ENCODE measurements at places on chromosomes 1 and 21.

GRCh38 chr1:90067194-90067931 is 72.5 kb downstream of the ZNF326 start:
- no peak for DNase-seq

DNA sequence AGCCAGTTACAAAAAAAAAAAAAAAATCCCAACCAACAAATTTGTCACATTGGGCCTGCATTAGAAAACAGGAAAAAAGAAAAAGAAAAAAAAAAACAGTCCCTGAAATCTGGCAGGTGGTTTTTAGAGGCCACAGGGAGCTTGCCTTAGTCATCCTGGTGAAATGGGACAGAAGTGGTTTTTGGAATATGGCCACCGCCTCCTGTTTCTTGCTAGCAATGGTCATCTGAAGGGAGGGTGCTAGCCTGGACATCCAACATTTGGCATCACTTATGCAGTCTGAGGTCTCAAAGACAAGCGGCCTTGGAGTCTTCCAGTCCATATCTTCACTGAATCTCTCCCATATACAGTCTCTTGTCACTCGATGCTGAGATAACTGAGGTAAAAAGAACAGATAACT is 20.1 kb upstream of the NKAIN1 start:
- no peak for DNase-seq

- DNase-seq = no peak
Observed at GRCh38 chr21:29613021-29613420, 314.3 kb downstream of the BACH1 start.

- DNase-seq = no peak
Observed at GRCh38 chr1:116759636-116760035, 5.4 kb downstream of the CD2 start.

DNA sequence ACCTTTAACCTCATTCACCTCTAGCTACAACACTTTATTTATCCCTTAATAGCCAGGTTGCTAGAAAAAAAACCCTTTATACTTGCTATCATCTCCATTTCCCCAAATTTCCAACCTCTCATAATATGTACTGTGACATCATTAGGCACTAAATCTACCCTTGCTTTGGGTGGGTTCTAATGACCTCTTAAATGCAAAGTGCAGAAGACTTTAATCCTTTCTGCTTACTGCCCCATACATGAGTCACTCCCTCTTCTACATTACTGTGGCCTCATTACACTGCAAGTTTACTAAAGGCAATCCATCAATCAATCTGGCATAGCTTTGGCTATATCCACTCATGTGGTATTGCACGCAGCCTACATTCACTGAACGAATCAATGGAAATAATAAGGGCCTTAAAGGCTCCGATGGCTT is 353.3 kb downstream of the SMYD3 start:
- no peak for DNase-seq

DNA sequence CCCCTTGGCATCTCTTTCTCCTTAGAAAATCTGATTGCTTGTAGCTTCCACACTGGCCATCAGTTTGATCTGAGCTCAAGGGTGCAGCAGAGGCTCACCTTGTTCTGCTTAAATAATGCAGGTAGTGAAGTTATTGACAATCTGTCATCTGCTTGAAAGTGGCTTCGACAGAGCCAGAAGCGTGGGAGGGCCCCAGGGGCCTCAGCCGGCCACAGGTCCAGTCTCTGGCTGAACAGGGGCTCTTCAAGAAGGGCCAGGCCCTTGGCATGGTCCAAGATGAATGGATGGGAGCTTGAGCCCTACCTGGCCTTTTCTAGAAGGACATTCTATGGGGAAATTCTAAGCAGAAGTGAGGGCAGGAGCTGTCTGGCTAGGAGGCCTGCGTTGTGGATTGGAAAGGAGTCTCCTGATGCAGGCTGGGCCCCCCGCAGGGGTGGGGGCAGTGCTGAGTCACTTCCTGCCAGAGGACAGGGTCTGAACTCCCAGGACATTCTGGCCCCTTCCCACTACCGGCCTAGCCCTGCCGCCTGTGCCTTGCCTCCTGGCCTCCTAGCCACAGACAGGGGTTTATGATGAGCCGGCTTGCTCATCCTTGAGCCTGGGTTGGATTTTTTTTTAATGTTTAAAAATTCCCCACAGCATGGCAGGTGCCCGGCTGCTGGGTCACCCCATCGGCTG is 162.3 kb upstream of the VAMP3 start:
- no peak for DNase-seq

GRCh38 chr1:29838738-29839320 is 602.5 kb downstream of the PTPRU start:
- DNase-seq = no peak

DNA sequence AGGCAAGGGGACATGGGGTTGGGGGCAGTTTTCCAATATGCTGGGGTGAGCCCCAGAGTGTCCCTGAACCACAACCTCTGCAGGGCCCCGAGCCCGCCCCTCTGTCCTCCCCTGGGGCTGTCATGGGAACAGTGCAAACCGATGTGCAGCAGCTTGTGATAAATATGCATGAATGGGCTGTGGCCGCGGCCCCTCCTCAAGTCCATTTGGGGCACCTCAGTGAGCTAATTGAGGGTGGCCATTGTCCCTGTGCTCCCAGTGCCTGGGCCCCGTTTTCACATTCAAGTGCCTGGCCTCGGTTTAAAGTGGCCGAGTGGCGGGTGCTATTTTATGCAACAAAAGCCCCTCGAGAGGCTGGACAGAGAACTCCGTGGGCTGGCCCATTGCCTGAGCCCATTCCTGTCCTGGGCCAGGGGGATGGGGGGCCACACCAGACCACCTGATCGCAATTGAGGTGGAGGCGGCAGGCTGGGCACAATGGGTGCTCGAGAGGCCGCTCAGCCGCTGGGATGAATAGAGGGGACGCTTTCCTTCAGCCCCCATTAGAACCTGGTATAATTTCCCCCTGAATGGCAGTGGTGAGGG is 193.7 kb downstream of the FOXD2 start:
- DNase-seq = no peak

- no peak for DNase-seq
Observed at GRCh38 chr1:180974236-180974635, 48.4 kb downstream of the STX6 start.

DNA sequence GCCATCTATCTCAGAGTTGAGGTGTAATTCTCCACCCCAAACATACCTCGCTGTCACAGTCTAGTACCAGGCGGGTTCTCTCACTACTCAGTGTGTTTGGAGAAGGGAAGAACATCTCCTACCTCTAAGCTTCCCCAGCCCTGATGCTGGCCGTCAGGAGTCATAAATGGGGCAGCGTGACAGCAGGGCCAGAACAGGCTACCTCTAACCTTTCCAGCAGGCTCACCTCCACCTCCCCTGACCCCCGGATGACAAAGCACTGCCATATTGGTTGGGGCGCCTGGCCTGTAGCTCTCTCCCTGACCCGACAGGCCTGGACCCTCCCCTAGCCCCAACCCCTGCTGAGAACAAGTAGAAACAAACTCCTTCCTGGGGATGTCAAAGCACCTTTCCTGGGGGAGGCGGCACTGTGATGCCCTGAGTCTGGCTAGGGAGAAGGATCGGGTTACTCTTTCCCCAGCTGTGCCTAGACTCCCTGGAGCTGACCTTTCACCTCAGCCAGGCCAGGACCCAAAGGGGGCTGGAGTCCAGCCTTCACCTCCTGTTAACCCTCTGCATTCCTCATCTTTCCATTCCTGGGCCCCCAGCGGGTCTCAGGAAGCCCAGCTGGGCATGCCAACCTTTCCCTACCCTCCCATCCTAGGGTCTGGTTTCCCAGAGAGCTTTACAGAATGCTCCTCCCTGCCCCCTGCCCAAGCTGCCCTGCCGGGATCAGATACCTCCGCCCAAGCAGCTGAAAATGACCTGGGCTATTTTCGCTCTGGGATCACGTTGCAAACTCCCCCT is 34.2 kb downstream of the AHDC1 start:
- DNase-seq = no peak

GRCh38 chr1:41342774-41343355 is 18.4 kb upstream of the FOXO6 start:
- no peak for DNase-seq

DNA sequence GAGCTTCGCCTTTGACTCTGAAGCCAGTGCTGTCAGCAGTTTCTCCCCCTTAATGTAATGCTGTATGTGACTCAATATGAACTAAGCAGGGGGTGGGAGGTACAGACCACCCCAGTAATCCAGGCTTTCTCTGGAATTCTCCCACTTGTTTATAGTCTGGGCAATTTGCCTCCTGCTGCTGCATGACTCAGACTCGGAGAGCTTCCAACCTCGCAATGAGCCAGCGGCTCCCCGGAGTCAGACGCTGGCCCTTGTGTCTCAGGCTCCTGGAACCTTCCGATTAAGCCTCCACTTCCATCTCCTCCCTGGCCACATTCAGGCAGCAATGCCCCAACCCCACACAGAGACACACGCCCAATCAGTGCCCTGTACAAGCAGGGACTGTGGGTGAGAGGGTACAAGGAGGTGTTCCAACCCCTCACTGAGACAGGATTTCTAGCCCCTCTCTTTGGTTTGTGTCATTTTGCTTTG is 471.7 kb upstream of the VAMP3 start:
- no peak for DNase-seq

GRCh38 chr21:46475296-46475695 is 16.6 kb downstream of the DIP2A start:
- DNase-seq = no peak

DNA sequence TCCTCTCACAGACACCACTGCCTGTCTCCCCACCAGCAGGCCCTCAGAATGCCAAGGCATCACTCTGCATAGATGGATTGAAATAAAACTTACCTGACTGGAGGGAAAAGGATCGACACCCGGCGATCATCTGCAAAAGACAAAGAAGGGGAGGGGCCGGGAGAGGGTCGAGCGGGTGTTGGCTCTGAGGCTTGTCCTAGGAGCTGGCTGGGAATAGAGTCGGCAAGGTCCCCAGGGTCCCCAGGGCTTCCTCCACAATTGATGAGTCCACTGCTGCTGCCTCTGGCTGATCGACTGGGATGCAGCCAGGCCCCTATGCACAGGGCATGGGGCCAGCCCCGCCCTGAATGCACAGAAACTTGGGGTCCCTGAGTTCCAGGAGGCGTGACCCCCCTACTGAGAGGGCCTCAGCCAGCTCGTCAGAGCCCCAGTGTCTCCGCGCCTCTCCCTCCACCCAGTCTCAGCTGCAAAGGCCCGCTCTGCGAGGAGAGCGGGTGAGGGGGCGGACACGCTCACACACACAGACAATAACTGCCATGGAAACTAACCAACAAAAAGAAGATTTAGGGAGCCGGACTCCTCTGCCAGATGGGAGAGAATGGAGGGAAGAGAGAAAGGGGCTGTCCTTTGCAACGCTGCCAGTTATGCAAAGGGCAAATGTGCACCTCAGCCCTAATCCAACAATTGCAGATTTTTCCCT is at the start of gene KLHDC8A:
TSS of gene KLHDC8A (minus strand) at position 483 of the 700 bp plus-strand sequence. CDS start 13,318 bp downstream, outside the sequence.
- no peak for DNase-seq

DNA sequence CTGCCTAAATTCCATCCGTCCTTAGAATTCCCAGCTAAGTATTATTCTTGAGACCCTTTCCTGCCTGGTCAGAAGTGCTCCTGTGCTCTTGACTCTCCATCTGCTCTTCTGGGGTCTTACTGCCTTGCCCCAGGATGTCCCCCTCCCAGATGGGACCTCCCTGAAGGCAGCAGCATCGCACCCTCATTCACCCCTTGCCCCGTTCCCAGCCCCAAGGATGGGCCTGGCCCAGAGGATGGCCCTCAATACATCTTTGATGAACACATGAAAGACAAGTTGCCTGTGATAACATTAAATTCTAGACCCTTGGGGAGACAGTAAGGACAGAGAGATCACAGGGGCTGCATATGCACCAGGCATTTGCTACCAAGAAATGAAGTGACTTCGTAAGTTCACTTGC is 167.2 kb downstream of the TRABD2B start:
- DNase-seq = no peak

GRCh38 chr21:36126208-36126565 is 8.7 kb upstream of the CBR3 start:
- DNase-seq = no peak

GRCh38 chr21:34235514-34235913 is 128.3 kb upstream of the KCNE2 start:
- no peak for DNase-seq

- DNase-seq = no peak
Observed at GRCh38 chr1:85374160-85374559, 90.8 kb downstream of the DDAH1 start.

GRCh38 chr1:199550199-199551065 is 477.1 kb upstream of the NR5A2 start:
- no peak for DNase-seq

DNA sequence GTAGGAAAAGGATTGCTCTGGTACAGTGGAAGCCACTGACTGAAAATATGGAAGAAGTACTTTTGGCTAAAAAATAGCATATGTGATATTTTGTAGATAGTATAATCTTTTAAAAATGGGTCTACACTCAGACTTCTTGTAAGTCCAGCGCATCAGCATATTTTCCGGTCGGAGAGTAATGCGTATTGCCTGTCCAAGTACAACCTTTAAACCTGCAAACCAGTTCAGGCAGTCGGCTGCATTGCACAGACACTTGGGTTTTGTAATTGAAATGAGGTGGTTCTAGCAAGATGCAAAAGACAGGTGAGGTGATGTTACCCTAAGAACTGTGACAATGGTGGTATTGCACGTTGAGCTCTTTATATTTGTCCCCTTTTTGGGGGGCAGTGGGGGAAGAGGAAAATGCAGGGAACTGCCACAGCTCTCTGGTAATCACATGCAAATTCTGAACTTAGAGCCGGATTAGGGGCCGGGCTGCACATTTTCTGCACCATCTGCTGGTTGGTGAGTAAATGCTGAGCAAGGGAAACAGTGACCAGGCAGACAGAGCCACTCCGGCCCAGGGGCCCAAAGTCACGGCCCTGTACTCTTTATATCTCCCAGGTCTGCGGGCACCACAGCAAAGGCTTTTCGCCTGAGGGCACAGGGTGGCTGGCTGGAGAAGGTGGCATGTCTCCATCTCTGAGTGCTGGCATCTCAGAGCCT is 2.3 kb downstream of the GPR137B start:
- no peak for DNase-seq

GRCh38 chr21:37153196-37153934 is 80.3 kb downstream of the TTC3 start:
- no peak for DNase-seq

DNA sequence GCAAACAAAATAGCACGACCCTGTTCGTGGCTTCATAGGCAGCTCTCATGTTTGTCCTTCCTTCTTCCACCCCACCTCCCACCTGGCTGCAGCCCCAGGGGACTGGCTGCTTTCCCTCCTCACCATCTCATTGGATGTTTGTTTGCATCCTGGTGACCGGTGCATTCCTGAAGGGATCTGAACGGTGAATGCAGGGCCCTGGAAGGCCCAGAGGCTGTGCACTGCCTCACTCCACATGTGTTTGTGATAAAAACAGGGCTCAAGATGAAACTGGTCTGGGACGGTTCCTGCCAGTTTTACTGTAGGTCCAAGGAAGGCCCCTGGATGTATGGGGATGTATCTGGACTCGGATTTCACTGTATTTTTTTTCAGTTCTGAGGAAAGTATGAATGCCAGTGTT is 42.8 kb downstream of the CNN3 start:
- DNase-seq = no peak

GRCh38 chr1:211549092-211549711 is 29.8 kb downstream of the SLC30A1 start:
- no peak for DNase-seq
